ENCODE measurements at places on chromosomes 6 and 20.
A peak's percentile ranks its signal among the peaks of the same experiment; 100 is the strongest.

GRCh38 chr6:103042336-103042735, 1648.8 kb downstream of the GRIK2 start:
- DNase-seq = peak; percentile 74

DNA sequence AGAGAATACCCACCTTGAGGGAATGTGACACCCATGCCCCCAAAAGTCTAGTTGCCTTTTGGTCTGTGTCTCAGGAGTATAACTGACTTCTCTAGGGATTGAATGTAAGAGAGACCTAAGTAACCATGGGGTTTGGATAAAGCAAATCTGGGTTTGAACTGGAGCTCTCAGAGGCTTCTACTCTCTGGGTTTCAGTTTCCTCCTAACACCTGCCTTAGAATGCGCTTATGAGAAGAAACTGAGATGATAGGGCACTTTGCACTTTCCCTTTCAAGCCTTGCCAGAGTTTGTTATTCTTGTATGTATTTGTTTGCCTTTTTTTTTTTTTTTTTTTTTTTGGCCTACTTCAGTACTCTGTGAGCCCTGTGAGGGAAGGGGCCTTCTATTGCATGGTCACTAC, 19.4 kb downstream of the SDHAF4 start:
- DNase-seq = no peak

DNA sequence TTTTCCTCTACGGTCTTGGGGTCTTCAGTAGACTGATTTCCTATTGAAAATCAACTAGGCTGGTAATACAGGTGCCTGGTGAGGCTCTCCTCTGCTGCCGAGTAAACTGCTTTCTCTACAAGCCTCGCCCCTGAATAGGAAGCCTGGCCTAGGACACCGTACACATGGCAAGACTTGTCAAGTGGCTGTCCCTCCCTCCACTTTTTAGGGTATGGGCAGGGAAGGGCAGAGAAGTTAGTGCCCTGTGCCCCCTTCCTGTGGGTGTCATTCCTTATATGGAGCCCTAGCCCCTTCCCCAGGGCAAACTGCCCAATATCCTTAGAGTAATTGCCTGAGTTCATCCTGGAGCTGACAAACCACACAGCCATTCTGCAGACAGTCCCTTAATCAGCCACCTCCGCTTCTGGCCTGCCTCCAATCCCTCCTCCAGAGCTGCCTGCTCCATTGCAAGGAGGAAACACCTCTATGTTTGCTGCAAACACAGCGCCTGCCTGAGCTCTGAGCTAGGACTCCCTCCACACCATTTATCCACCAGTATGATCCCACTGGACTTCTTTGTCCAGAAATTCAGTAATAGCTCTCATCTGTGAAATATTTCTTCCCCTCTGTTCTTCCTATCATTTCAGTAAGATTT, 93.1 kb downstream of the CHD6 start:
- no peak for DNase-seq

DNA sequence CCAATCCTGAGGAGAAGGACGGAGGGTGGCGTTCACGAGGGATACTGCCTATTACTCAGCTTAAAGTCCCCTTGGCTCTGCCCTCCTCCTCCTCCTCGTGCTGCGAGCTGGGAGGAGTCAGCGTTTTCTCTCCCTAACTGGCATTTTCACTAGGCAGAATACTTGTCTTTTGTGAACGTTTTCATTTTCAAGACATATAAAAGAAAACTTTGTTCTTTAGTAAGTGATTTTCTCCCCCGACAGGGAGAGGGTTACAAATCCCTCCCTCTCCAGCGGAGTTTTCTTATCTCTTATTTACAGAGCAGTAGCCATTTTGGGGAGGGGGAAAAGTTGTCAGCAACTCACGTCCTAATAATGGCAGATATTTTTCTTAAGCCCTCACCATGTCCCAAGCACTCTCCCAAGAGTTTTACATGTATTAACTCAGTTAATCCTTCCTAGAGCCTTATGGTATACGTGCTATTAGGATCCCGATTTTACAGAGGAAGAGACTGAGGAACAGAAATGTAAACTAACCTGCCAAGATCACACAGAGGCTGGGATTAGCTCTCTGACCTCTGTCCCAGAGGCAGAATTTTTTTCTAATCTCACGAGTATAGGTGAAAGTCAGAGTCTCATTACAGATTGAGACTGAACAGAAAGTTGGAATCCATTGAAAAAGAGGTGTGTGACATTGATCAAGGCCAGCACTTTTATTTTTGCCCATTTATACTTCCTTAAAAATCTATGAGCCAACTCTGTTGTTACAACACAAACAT, 30.0 kb upstream of the ZNF217 start:
- no peak for DNase-seq

DNA sequence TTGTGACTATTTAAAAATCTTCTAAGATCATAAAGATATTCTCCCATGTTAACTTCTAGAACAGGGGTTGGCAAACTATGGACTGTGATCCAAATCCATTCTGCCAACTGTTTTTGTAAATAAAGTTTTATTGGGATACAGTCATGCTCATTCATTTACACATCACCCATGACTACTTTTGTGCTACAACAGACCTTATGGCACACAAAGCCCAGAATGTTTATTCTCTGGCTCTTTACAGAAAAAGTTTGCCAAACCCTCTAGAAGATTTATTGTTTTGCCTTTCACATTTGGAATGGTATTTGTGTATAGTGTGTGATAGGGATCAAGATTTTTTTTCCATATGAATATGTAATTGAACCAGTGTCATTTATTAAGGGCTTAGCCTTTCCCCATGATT, 341.7 kb downstream of the CD83 start:
- no peak for DNase-seq

DNA sequence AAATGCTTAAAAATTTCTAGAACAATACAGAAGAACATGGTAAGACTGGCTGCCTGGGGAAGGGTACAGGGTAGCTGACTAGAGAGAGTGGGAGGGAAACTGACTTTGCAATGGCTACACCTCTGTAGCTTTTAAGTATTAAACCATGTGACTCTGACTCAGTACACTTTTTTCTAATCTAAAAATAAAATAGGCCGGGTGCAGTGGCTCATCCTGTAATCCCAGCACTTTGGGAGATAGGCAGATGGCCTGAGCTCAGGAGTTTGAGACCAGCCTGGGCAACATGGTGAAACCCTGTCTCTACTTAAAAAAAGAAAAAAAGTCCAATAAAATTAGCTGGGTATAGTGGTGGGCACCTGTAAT, 18.5 kb downstream of the ATP9A start:
- no peak for DNase-seq

- DNase-seq = no peak
Observed at GRCh38 chr6:18829272-18829870, 442.2 kb downstream of the RNF144B start.

DNA sequence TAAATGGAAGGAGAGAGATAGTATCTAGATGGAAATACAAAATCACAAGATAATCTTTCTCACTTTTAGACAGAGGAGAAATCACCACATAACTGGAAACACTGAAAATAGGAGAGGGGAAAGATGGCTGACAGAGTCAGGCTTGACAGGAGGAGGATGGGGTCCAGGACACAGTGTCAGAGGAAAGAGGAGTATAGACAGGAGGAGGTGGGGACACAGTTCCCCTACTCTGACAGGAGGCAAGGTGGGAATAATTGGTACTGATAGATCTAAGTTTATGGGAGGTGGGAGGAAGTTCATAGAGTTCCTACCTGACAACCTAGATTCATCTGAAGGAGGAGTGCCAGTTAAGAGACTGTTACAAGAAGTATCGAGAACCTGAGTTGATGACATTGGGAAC, 9.1 kb downstream of the GPR6 start:
- DNase-seq = no peak

DNA sequence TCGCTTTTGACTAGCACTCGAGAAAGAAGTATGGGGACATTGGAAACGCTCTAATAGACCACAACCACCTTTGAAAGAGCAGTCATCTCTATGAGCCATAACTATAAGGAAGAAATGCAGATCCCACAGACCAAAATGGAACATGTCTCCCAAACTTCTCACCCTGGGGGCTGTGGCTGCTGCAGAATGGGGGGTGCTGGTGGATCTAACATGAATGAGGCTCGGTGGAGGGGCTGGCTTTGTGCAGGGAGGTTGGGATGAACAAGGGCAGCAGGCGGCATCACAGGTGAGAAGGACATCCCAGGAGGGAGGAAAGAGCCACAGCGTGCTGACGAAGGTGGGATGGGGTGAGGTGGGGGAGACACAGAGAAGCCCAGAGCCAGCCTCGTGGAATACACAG, 10.5 kb upstream of the CCR6 start:
- no peak for DNase-seq

GRCh38 chr6:22470454-22471131, 98.8 kb upstream of the HDGFL1 start:
- no peak for DNase-seq

- no peak for DNase-seq
Observed at GRCh38 chr6:28927846-28928245, 4.1 kb upstream of the TRIM27 start.

GRCh38 chr6:52925919-52926792, 16.7 kb upstream of the GSTA3 start:
- no peak for DNase-seq
